ACHN (cell line): ENCODE measurements at places on chromosomes 6 and 20.

DNA sequence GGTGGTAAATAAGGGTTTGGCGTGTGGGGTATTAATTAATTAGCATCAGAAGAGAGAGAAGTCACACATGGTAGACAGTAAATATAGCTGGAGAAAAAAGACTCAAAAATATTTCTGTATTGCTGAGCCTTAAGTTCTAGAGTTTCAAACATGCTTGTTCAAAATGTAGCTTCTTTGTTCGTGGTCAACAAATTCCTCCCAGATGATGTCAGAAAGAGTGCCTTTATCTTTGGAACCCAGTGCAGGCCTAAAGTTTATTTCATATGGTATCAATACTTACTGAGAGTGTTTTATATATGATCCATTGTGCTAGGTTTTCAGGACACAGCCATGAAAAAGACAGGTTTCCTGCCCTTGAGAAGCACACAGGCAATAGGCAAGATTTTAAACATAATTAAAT lies 18.3 kb downstream of the MARCKS start:
- DNase-seq, result no peak

GRCh38 chr6:166620478-166621113 lies 6.5 kb downstream of the RPS6KA2 start:
- no peak for DNase-seq

DNA sequence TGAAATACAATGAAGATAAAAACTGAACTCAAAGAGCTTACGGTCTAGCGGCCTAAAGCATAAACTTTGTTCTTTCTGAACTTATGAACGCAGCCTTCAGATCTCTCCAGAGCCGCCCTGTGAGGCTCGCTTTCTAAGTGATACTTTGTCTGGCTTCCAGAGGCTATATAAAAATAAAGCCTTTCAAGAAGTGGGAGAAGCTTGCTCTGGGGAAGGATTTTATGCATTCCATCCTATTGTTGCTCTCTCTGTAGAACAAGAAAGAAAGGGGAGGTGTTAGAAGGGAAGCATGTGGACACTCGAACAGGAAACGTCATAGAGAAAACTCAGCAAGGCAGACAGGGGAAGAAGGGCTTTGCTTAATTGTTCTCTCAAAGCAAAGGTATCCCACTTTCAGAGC lies 77.0 kb downstream of the TBX18 start:
- DNase-seq, result no peak

GRCh38 chr20:51061418-51062045 lies 38.6 kb upstream of the KCNG1 start:
- no peak for DNase-seq

DNA sequence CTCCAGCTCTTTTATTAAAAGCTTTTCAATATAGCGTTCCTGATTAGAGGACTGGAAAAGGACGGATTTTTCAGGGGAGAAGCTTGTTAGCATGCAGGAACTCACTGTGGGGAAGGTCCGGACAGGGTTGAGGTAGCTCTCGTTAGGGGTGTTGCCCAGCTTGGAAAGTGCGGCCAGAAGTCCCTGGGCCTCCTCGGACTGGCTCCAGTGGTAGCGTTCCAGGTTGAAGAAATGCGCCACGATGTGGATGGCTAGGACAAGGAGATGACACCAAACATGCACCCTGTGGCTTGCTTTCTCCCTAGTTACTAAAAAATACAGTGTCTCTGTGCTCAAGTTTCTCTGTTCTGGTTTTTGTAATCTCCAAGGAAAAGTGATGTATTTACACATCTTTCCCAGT lies 12.5 kb downstream of the NOX3 start:
- DNase-seq, result no peak

- DNase-seq, result no peak
Measured at GRCh38 chr6:167574431-167575151, 249.7 kb downstream of the TTLL2 start.

DNA sequence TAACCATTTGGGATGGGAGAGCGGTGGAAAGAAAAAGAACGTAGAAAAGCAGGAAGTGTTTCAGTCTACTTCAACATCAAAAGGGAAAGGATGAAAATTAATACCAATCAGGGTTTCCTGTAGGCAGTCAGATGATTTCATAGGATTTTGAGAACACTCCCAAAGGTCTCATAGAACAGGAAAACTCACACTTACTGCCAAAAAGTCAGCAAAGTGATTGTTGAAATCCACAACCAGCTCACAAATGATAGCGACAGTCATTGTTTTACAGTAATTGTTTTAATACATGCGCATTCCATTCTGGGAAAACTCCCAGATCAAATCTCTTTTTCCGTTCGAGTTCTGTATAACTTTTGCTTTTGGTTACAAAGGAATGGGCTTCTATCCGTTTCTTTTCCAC lies 5.3 kb upstream of the CNKSR3 start:
- DNase-seq, result no peak

GRCh38 chr6:154822947-154823558 lies 89.8 kb downstream of the SCAF8 start:
- DNase-seq, result no peak

- DNase-seq, result no peak
Measured at GRCh38 chr6:776528-776931, 83.6 kb upstream of the EXOC2 start.

DNA sequence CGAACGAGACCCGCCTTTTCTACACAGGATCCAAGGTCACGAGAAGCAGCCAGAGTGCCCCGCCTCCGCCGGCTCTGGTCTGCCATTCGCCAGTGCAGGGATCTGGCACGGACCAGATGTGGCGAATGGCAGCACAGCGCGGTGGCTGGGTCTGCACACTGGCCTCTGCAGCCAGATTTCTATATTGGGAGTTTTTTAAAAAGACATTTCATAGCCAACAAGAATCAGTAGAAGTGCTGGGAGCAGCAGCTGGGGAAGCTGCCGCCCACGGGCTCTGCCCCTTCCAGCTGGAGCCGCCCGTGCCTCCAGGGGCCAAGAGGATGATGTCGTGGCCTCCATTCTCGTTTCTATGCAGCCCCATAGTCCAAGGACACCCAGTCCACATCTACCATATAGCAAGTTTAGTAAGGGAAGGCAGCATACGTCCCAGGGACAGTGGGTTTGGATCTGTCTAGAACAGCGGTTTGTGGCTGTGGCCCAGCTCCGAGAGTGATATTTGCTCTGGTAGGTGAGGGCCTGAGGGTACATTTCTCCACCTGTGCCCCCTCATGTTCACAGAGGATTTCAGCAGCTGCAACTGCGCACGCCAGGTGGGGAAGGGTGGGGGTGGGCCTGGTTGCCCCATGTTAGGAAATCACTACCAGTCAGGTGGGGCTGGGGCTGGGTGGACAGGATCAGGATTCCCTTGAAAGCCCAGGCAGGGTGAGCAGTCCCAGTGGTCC lies 333.7 kb downstream of the ZFAND3 start:
- no peak for DNase-seq

DNA sequence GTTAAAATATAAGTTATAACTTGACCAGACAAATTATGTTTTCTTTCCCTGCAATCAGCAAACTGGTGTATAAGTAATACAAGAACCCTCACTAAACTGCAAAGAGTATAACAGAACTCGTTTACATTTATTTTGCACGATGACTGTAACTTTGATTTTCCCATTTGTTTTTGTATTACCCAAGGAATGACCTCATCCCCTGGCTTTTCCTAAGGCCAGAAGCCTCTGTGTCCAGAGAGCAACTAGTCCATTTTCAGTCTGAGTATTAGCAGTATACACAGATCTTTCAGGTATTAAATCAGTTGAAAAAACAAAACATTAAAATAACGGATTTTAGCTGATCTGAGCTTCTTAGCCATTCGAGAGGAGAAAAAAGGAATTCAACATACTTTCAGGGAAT lies 17.2 kb downstream of the COL19A1 start:
- DNase-seq, result no peak

- DNase-seq, result no peak
Measured at GRCh38 chr20:35583636-35584560, 31.7 kb upstream of the SPAG4 start.

- no peak for DNase-seq
Measured at GRCh38 chr6:159094444-159095252, 49.9 kb upstream of the TAGAP start.

DNA sequence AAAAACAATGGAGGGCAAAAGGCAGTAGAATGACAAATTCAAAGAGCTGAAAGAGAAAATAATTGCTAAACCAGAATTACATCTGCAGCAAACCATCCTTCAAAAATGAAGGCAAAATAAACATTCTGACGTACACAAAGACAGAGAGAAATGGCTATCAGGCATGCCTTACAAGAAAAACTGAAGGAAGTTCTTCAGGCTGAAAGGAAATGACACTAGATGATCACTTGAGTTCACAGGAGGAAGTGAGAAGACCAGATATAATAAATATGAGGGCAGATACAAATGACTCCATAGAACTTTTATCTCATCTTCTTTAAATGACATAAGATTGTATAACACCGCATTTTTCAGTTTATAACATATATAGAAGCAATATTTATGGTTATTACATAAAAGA lies 30.0 kb downstream of the DZANK1 start:
- DNase-seq, result no peak

- no peak for DNase-seq
Measured at GRCh38 chr6:27144740-27145079, 102.8 kb upstream of the PRSS16 start.
